ENCODE measurements at places on chromosomes 3 and 15.
A peak's percentile ranks its signal among the peaks of the same experiment; 100 is the strongest.

DNA sequence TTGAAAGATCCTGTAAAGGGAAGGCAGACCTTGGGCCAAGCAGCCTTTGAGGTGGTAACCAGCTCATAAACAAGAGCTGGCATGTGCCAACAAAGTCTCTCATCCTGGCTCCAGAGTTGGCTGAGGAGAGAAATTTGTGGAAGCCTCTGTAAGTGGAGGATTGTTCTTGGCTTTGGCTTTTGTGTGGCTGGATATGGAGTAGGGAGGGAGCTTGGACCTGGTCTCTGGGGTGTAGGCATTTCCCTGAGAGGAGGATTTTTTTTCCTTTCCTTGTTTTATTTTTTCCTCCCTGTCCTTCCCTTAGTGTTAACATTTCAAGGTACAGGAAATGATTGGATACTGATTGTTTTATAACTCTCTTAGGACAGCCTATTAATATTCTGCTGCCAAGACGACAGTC is 60.8 kb downstream of the ZNF609 start:
- DNase-seq: no peak

DNA sequence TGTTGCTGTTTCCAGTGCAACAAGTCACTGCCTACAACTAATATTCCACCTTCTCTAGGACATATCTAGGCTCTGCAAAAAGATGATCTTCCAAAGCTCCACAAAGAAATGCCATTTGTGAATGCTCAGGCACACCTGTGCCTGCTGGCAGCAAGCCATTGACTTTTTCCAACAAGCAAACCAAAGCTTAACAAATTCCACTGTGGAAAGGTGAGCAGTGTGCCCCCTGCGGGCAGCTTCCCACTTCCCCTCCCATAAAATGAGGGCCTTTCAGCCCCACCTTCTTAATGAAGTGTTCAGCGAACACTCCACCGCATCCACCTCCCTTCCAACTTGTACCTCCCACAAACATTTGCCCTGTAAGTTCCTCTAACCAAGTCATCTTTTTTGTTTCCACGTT is 157.5 kb upstream of the SLC24A5 start:
- no peak for DNase-seq

GRCh38 chr3:128504533-128504915 is 11.5 kb upstream of the GATA2 start:
- no peak for DNase-seq

DNA sequence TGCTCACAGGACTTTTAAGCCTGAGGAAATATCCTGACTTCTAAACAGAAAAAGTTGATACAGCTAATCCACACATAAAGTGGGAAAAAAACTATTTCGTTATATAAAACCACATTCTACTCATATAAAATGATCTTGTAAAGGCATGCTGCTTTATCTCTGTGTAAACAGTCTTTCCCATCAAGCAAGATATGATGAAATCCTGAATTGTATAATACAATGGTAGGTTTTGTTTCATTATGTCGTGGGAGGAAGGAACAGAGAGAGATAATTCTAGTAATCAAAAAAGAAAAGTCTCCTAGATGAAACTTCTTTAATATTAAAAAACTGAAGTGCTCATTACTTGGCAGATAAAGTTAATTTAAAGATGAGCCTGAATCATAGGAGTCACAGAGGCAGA is 92.6 kb upstream of the SNTN start:
- DNase-seq: no peak

DNA sequence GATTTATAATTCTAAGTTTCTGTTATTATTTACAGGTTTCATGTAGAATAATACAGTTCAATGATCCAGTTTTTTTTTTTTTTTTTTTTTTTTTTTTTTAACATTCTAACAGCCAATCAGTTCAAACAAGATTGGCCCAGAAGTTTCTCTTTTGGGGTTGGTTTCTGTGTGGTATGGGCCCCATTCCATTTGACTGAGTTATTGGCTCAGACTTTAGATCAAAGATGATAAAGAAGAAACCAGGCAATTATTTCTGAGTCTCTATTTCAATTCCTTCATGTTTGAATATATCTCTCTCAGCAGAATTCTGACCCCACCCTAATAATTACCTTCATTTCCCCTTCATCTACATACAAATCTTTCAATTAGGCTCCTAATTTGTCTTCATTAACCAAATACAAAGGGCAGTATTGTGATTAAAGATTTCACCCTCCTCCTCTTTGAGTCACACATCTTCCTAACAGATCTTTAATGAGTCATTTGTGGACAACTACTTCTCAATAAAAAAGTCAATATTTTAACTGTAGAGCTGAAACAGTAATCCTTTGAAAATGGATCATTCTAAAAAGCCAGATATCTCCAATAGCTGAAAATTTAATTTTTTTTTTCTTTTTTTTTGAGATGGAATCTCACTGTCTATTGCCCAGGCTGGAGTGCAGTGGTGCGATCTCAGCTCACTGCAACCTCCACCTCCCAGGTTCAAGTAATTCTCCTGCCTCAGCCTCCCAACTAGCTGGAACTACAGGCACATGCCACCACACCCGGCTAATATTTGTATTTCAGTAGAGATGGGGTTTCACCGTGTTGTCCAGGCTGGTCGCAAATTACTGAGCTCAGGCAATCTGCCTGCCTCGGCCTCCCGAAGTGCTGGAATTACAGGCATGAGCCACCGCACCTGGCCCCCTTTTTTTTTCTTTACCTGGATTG is 878.8 kb downstream of the NAALADL2 start:
- no peak for DNase-seq

DNA sequence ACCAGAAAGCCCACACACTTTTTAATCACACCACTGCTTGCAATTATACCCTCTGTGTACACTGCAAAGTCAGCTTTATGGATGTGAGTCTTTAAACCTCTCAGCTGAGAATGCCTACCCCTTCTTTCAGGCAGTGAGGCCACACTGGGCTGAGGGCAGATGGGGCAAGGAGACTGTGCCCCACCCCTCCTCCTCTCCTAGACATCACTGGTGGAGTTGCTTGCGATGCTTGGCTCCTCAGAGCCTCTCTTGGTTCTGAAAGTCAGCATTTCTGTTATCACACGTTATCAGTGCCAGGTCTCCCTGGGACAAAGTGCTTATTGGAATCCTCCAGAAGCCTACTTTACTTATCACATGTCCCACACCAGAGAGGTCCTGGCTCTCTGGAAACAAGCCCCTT is 128.2 kb downstream of the ZNF621 start:
- DNase-seq: no peak

DNA sequence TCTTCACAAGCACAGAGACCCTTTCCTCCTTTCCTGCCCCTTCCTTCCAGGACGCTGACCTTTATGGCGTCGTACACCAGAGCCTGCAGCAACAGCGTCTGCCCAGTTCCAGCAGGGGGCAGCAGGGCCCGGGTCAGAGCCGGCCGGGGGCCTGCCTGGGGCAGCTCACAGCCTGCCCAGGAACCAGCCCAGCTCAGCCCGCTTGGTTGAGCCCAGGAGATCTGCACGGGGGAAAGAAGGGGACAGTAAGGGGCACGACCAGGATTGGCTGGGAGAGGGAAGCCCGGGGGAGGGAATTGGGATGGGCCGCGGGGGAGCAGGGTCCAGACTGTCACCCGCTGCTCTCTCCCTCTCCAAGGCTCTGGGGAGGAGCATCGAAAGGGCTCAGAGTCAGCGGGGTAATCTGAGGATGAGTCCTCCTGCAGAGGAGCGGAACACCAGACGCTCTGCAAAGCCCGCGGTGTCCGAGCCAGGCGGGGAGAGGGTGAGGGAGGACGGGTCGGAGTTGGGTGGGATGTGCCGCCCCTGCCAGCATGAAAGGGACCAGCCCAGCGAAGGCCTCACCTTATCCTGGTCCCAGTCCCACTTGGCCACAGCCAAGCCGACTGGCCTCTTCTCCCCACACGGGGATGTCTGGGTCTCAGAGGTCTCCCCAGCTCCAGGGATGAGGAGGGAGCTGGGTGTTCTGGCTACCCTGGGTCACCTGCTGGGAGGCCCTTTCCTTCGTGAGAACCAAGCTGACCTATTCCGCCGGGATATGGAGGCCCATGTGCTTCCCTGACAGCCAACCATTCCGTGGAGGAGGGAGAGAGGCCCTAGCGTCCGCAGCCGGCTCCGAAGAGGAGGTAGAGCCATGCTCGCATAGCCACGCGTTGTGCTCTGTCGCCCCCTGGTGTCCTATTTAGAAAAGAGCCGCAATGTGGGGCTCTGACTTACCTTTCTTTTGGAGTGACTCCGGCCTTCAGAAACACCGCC is 7.4 kb upstream of the IGDCC3 start:
- peak; percentile 76 for DNase-seq

DNA sequence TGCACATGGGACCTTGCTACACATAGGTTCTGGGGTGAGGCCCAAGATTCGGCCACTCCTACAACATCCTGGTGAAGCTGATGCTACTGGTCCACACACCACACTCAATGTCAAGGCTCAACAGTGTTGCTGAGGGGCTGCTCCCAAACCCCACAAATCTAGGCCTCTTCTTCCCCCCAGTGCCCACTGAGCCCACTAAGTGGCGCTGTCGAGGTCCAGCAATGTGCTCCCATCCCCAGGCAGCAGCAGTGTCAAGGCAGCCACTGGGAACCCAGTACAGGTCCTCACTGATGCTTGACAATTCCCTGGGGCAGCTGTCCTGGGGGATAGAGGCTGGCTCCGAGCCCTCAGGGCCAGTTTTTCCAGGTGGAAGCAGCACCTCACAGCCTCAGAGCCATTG is 21.5 kb downstream of the SCN5A start:
- no peak for DNase-seq

- DNase-seq: no peak
Observed at GRCh38 chr3:195012571-195012970, 258.4 kb downstream of the XXYLT1 start.

DNA sequence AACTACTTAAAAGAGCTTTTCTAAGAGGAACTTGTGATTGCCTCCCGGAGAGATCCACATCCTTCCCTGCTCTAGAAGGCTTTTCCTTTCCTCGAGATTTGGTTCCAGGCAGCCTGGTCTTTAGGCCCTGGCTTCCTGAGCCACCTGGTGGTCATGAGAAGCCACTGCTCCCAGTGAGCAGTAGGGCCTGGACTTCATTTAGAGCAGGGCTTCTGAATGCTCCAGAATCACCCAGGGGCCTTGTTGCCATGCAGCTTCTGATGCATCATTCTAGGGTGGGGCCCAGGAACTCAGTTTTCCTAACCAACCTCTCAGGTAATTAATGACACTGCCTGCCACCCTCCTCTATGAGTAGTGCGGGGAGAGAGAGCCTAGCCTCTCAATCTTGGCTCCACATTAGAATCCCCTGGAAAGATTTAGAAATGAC is 29.6 kb downstream of the PSMD6 start:
- DNase-seq: peak; percentile 25

- no peak for DNase-seq
Observed at GRCh38 chr15:77481670-77482069, 61.0 kb downstream of the HMG20A start.

GRCh38 chr3:63328365-63328764 is 50.3 kb downstream of the SYNPR start:
- DNase-seq: no peak

DNA sequence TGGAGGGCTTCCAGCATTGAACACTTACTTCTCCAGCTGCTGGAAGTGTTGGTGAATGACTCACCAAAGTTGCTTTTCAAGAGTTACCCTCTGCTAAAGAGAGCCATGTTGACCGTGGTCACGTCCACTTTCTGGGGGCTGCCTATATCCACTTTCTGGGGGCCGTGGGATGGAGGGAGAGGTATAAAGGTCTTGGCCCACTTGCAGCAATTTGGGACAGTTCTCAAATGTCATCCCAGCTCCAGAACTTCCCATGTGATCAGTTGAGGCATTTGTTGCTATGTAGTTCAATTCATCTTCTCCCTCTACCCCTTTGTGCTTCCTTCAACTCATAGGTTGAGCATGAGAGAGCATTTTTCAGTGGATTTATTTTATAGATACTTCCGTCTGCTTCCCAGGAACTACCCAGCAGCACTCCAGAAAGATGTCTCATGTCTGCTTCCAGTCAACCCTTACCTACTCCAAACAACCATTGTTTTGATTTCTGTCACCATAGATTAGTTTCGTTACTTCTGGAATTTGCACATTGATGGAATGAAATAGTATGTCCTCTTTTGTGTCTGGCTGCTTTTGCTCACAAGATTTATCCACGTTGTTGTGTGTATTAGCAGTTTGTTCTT is 130.6 kb downstream of the TCF12 start:
- DNase-seq: no peak

GRCh38 chr15:26670116-26670515 is 102.8 kb downstream of the GABRB3 start:
- no peak for DNase-seq

- no peak for DNase-seq
Observed at GRCh38 chr3:123419181-123419849, 29.6 kb downstream of the ADCY5 start.

DNA sequence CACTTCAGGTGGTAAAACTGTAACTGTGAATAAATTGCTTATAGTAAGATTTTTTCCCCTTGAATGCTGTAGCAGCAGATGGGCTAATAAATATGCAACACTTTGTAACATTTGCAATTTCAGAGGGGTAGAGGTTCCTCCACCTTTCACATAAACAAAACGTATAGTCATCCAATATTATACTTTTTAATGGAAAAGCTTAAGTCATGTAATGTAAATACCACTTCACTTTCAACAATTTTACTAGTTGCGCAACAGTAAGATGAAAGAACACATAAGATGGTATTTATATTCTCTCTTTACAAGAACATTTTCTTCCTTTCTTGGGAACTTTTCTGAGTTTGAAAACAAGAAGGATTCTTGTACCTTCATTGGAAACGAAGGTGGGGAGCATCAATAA is 56.6 kb upstream of the FAM3D start:
- no peak for DNase-seq

GRCh38 chr15:94723801-94724200 is 492.4 kb downstream of the MCTP2 start:
- DNase-seq: no peak

DNA sequence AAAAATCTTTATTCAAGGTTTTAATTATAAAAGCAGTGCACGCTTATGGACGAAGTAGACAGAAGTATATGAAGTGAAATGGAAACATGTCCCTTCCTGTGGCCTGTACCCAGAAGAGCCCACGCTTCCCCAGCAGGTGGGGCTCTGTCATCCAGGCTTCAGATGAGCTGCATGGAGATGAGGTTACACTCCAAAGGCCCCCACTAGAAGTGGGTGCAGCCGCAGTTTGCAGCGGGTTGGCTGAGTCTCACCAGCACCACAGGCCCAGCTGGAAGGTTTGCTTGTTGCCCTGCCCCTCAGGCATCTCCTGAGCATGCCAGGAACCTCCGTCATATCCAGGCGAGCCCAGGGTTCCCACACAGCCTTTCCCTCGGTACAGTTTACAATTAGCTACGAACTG is 33.1 kb downstream of the PRR20G start:
- DNase-seq: no peak
